SIG-M5 (cell line): ENCODE measurements at places on chromosomes 16 and 17.

GRCh38 chr17:6641247-6641863, 495 bp downstream of the TXNDC17 start:
- no peak for DNase-seq

- DNase-seq, result no peak
Measured at GRCh38 chr17:66582373-66583111, 252.4 kb upstream of the CACNG5 start.

DNA sequence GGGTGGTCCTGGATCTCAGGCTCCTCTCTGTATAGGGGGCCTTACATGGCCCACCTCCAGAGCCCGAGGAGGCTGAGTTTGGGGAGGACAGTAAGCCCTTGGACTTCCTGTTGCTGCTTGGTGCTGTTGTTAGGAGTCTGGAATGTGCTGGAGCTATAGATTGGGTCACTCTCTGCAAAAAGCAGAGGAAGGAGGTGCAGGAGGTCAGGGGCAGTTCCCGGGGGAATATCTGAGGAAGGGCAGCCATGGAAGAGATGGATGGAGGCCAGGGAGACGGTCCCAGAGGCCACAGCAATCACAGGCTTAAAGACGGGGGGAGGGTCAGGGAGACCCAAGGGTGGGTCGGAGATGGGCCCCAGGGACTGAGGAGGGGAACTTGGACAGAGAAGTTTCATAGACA, 23.0 kb upstream of the CBX4 start:
- DNase-seq, result no peak

DNA sequence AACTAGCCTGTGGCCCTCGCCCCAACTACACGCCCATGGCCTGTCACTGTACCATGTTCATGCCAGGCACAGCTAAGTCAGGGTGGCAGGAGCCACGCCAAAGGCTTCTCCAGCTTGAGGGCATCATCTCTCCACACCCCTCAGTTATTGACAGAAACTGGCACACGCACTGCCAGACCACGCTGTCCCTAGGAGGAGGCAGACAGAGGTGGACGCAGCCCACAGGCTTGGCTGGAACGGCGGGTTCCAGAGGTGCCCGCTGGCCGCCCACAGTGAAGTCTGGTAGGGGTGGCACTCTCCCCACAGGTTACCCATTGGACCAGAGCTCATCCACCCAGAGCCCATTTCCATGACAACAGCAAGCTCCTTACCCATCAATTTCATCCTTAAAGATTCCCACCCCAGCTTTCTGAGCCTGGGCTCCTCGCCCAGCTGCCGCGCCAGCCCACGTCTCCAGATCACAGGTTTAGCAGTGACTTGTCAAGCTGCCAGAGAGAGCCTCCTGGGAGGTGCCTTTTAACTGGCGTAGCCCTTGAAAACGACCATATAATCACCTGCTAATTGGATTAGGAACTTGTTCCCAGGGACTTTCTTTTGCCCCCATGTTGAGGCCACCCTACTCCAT, 27.9 kb downstream of the RPRML start:
- DNase-seq, result no peak

GRCh38 chr16:56408379-56409098, 16.8 kb downstream of the AMFR start:
- DNase-seq, result no peak

GRCh38 chr17:40454613-40454995, 11.4 kb downstream of the IGFBP4 start:
- DNase-seq, result no peak

GRCh38 chr17:57535249-57535966, 209.7 kb downstream of the CCDC182 start:
- DNase-seq, result no peak

DNA sequence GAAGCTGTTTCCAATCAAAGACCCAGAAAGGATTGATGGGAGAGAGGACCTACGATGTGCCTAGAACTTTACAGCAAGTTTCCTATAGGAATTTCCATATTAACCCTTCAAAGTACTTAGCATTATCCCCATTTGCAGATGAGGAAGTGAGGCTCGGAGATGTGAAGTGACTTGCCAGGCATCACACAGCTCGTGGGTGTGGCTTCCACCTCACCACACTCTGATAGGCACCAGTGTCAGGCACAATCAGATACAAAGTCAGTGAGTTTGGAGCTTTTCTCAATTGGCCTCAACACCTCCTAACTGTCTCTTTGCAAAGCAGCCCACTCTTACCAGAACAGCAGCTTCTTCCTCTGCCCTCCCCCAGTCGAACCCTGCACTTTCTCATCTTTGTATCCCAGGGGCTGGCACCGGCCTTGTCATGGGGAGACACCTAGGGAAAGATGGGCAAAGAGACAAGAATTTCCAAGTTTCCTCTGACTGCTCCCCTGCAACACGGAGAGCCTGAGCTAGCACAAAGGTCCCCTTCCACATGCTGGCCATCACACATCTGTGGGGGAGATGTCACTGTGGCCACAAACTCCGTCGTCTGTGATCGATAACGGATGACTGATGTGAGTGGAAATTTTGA, 37.4 kb upstream of the CCL1 start:
- DNase-seq, result no peak

DNA sequence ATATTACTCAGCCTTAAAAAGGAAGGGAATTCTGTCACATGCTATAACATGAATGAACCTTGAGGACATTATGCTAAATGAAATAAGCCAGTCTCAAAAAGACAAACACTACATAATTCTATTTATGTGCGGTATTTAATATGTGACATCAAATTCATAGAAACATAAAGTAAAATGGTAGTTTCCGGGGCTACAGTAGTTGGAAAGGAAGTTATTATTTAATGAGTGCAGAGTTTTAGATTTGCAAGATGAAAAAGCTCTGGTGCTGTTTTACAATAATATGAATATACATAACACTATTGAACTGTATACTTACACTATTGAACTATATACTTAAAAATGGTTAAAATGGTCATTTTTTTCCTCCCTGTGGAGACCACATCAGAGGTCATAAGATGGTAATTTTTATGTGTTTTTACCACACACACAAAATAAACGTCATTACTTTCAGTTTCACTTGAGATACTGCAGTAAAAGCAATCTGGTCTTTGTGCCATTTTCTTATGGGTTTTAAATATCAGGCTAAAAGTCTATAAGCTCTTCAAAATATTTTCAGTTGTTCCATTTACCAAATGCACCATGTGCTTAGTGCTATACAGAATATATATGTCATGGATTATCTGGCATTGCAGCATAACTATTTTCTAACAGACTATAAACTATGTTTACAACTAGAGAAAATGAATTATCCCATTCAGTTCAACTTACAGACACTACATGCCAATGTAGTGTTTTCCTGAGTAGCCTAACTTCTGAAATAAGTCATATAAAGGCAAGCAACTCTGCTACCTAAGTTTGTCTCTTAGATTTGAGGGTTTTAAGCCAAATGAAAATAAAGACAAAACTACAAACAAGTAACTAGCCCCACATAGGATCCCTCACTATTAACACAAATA, 90.9 kb downstream of the SPAG9 start:
- DNase-seq, result no peak
